ENCODE measurements at places on chromosomes 3 and 15.

DNA sequence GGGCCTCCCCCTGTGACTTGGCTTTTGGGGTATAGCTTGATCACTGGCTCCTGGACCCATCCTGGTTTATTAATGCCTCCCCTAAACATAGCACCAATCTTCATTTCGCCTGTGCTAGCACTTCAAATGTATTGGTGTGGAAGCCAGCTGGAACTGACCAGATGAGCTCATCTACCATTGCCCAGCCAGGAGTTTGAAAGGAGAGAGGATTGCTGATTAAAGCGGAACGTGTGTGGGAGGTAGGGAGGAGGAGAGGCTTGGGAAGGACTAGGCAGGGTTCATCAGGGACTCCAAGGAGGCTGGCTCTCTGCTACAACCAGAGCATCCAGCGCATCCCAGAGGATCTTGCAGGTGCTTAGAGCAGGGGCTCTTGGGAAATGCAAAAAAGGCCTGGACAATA, 34.4 kb upstream of the TLE3 start:
- no peak for DNase-seq

- DNase-seq: no peak
These were observed 196.8 kb upstream of the ICE2 start for GRCh38 chr15:60675763-60676162.

- DNase-seq: no peak
These were observed 263.5 kb downstream of the NFKBIZ start for GRCh38 chr3:102112704-102113230.

DNA sequence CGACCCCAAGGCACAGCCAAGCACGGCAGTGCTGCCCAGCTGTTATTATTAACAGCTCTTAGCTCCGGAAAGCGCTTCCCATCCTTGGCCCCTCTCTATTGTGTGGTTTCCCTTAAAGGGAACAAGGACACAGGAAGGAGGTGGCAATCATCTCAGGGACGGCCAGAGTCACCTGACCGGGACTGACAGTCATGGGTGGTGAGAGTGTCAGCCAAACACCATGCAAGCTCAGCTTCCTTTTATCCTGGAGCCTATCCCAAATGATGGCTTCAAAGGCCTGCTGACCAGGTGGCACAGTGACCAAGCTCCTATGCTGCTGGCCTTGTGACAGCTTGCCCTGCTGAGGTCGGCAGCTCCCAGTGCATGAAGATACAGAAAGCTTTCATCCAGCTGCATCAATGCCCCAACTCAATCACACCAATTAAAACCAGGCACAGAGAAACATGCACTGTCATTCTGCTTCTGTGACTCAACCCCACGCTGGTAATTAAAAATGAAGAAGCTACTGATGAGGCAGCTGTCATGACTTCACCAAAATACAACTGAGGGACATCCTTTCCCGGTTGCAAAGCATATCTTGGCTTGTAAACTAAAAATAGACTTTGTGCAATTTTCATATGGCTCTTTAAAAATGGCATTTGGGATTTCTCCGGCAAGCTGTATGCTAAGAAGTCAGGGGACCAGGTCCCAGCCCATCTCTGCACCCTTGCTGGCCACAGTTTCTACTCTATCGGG, 34.0 kb downstream of the PCSK6 start:
- DNase-seq: no peak

DNA sequence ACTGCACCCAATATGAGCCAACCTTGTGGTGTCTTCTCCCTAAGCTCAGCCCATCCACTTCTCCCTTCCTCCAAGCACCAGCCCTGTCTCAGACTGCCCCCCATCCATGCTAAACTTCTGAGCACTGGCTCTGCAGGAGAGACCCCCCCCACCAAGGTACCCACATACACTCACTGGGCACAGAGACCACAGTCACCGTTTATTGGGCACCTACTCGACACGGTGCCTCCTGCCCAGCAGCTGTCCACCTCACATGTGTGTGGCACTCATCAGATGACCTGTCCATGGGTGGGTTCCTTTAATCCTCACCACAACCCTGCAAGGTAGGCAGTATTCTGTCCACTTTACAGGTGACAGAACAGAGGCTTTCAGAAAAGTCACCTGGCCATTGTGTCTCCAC, 22.3 kb upstream of the SFMBT1 start:
- no peak for DNase-seq

DNA sequence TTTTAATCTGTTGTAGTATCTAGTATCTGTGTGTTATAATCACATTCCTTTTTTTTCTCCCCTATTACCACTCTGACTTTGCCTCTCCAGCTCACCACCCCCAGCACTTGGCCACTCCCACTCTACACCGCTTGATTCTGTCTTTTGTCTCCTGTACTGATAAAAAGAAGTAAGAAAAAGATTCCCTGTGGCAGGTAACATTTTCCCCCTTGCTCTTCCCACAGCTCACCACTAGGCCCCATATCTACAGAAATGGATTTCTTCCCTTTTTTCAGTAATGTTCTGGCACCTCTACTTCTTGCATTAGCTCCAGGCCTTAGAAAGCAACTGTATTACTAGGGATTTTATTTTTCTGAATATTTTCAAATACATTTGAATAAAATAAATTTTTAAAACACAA, 25.6 kb downstream of the KCNH8 start:
- no peak for DNase-seq

- no peak for DNase-seq
These were observed 2.3 kb upstream of the SHC4 start for GRCh38 chr15:48965972-48966371.

DNA sequence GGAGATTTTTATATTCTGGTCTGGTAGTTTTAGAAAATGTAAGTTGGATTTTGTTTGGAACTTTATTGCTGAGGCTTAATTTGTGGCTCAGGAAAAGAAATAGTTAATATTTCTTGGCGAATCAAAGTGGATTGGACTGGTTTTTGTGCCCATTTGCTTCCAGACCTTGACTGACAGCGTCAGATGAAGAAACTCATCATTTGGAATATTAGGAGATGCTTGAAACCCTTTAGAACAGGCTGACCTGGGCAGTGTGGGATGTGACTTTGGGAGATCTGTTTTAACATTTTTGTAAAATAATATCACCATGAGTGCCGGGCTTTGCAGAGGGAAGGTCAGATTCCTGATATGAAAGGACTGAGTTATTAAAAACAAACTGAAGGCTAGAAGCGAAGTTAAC, 83.0 kb downstream of the AAGAB start:
- DNase-seq: no peak

All from stimulated activated CD4-positive, alpha-beta T cell treated with anti-CD3 and anti-CD28 coated beads, Interleukin-15, amount 100 ng/mL, for 1 hour (primary cell).